Osteocyte (in vitro differentiated cells): ENCODE measurements at places on chromosomes 6 and 20.
A peak's percentile ranks its signal among the peaks of the same experiment; 100 is the strongest.

- H3K27me3 ChIP-seq, result no peaks in the 10 kb centered on the region
- no peak for DNase-seq
- no peaks in the 10 kb centered on the region for H3K4me1 ChIP-seq
- no peak overlapping the region for H3K4me3 ChIP-seq
- no peak overlapping the region for H3K27ac ChIP-seq
Measured at GRCh38 chr6:143441680-143442545, 8.6 kb downstream of the ADAT2 start.

GRCh38 chr20:51492167-51493092, 50.1 kb downstream of the NFATC2 start:
- DNase-seq, result no peak
- peaks cover 14% of the 10 kb centered on the region for H3K4me1 ChIP-seq
- no peaks in the 10 kb centered on the region for H3K36me3 ChIP-seq
- no peaks in the 10 kb centered on the region for H3K27me3 ChIP-seq
- H3K4me3 ChIP-seq, result no peak overlapping the region

DNA sequence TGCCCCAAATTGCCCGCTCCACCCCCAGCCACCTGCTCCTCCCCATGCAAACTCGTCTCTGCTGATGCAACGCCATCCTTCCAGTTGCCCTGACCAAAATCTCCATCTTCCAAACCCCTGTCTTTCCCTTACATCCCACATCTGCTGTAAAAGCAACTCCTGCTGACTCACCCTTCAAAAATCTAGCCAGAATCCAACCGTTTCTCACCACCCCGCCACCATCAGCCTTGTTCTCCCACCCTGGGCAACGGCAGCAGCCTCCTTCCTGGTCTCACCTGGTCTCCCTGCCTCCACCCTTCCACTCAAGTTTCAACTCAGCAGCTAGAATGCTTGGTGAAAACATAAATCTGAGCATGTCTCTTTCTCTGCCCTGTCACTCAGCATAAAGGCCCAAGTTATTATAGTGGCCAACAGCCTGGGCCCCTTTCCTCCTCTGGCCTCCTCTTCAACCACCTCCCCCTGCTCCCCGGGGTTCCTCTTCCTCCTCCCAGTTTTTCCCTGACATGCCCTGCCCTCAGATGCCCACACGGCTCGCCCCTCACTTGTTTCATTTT, 7.2 kb upstream of the SYNJ2 start:
- no peaks in the 10 kb centered on the region for H3K36me3 ChIP-seq
- peak overlapping the region; percentile 3 for H3K27ac ChIP-seq
- no peaks in the 10 kb centered on the region for H3K27me3 ChIP-seq

- H3K27ac ChIP-seq, result peak overlapping the region; percentile 50
- no peak overlapping the region for H3K4me3 ChIP-seq
- peaks cover 2% of the 10 kb centered on the region for H3K36me3 ChIP-seq
- no peaks in the 10 kb centered on the region for H3K27me3 ChIP-seq
- peaks cover 52% of the 10 kb centered on the region for H3K4me1 ChIP-seq
Measured at GRCh38 chr6:130934848-130935585, 107.8 kb downstream of the SMLR1 start.

DNA sequence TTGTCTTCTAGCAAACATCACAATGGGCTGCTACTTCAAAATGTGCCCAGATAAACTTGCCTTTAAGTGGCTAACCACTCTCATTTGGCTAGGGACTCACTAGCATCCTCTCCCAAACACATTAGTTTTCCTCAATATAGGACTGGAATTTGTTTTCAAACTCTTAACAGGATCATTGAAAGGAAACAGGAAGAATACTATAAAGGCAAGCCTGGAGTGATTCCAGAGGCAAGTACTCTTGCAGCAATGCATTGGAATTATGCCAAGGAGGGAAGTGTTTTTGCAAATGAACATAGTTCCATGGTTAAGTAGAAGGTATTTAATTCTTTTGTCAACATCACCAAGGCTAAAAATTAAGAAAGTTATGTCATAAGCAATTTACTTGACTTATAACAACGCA, 12.2 kb downstream of the EPHA7 start:
- peaks cover 59% of the 10 kb centered on the region for H3K36me3 ChIP-seq
- no peak for DNase-seq
- no peaks in the 10 kb centered on the region for H3K27me3 ChIP-seq
- peaks cover 71% of the 10 kb centered on the region for H3K4me1 ChIP-seq
- peak overlapping the region; percentile 55 for H3K27ac ChIP-seq
- H3K4me3 ChIP-seq, result peak overlapping the region; percentile 10

- H3K27ac ChIP-seq, result no peak overlapping the region
- H3K4me3 ChIP-seq, result no peak overlapping the region
- DNase-seq, result no peak
- peaks cover 23% of the 10 kb centered on the region for H3K27me3 ChIP-seq
- no peaks in the 10 kb centered on the region for H3K36me3 ChIP-seq
Measured at GRCh38 chr6:14626556-14626955, 509.0 kb downstream of the CD83 start.

DNA sequence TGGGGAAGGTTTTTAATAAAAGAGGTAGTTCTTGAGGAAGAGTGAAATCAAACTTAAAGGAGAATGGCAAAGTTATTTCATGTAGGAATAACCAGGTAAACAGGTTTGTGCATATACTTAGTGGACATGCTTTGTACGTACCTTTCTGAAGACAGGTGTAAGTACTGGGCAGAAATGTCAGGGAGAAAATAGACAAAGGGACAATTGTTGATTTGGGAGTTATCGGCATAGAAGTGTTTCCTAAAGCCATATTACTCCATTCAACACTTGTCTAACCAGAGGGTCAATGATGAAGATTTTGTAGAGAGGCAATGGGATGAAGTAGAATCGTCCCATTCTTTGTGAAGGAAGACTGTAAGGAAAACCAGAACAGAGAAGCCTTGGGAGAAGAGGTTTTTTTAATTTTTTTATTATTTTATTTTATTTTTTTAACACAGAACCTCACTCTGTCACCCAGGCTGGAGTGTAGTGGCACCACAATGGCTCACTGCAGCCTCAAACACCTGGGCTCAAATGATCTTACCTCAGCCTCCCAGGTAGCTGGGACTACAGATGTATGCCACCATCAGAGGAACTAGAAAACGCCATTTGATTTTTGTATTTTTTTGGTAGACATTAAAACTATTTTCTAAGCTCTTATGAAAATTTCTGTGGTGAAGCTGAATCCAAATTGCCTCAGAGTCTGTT, 18.0 kb downstream of the SMAP1 start:
- no peaks in the 10 kb centered on the region for H3K27me3 ChIP-seq
- peaks cover 21% of the 10 kb centered on the region for H3K4me1 ChIP-seq
- DNase-seq, result no peak
- no peak overlapping the region for H3K27ac ChIP-seq
- no peaks in the 10 kb centered on the region for H3K36me3 ChIP-seq

GRCh38 chr6:94190030-94190429, 770.7 kb upstream of the EPHA7 start:
- H3K4me3 ChIP-seq, result no peak overlapping the region
- DNase-seq, result no peak
- no peak overlapping the region for H3K27ac ChIP-seq
- H3K36me3 ChIP-seq, result no peaks in the 10 kb centered on the region

DNA sequence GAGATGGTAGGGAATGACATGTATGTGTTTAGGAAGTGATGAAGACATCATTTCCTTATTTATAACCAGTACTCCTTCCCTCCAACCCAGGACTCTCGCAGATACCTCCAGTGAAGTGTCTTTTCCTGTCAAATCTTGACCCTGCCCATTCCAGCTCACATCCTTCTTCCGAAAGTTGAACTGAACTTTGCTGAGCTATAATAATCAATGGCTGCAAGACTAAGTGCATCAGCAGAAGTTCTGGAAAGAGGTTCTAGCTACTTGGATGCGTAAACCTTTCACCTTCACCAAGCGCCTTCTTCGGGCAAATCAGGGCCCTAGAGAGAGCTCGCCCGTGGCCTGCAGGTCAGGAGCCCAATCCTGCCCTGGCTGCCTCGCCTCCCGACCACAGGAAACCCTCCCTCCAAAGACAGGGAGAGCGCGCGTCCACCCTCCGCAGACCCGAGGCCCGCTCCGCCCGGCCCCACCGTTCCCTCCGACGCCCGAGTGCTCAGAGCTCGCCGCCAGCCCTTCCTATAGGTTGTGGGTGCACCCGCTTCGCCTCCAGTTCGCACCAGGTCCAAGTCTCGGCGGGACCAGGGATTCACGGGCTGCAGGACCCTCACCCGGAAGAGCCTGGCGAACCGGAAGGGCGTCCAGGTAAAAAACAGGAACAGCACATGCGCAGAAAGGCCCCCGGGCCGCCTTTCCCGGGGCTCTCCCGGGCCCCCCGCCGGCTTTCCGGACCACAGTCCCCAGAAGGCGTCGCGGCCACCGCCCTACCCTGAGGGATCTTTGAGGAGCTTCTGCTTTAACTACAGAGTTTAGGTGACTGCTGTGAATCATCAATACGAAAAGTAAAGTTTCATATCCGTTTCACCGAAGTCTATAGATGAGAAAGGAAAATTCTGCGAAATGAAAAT, at the start of gene ZNF334:
Gene ZNF334, minus strand, starts transcription at position 617 of the 902 bp plus-strand sequence. CDS start 1,457 bp downstream, outside the sequence.
- peak within 1 kb of the TSS; percentile 59 for H3K27ac ChIP-seq
- peak; percentile 87 for DNase-seq
- peak within 1 kb of the TSS; percentile 87 for H3K4me3 ChIP-seq
